T-helper 9 cell (primary cell): ENCODE measurements at places on chromosomes 3 and 15.

GRCh38 chr15:91128016-91128415 lies 28.0 kb downstream of the SV2B start:
- DNase-seq = no peak

DNA sequence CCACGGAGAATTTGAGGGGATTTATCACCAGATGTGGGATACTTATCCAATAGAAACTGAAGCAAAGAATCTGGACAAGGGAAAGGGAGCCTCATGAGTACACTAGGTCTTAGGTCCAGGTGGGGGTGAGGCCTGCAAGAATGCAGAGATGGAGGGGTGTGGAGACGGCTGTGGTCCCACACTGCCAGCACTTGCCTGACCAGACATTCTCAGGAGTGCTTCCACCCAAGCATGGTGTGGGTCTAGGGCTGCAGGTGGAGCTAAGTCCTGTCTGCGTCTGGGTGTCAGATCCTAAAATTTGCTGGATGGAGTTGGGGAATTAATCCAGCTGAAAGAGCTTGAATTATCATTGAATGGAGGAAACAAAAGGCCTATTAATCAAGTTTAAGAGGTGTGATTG lies 14.4 kb downstream of the PML start:
- DNase-seq = no peak

DNA sequence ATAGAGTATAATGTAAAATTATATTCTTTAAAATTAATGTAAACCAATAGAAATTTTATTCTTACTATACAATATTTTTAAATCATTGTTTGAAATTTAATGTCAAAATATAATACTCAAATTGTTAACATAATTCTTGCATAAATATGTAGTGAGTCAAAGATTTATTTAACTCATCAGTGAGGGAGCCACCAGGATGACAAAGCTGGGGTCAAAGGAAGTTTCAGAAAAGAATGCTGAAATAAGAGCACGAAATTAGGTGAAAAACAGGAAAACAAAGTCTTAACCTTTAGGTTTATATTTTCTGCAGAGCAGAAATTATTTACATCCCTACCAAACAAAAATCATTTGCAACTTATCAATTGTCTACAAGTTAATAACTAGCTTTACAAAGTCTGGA lies 74.1 kb downstream of the DIPK2A start:
- DNase-seq = no peak

DNA sequence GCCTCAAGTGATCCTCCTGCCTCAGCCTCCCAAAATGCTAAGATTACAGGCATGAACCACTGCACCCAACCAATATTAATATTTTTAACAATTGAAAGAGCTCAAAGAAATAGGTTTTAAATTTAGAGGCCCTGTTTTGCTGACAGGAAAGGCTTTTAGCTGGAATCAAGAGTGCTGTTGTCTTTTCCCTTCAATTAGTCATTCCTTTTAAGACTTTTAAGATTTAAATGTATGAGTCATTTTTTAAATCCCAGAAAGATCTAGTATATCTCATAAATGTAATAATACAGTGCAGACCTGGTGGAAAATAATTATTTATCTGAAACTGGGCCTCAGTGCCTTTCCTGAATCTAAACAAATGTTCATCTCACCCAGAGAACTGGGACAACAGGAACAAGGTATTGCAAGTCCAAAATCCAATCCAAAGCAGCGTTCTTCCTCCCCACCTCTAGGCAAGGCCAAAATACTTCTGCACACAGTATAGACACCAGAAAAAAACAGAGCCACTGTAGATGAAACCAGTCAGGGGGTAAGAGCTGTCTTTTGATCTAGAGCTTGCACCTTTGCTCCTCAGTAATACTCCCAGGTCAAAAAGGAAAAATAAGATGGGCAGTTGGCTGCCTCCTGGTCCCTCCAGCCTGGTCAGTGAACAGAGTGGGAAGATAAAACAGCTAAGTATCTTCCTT lies 14.4 kb downstream of the AGTR1 start:
- no peak for DNase-seq

GRCh38 chr3:102529452-102529851 lies 94.6 kb downstream of the ZPLD1 start:
- DNase-seq = no peak

GRCh38 chr3:15330031-15330596 lies 2.3 kb downstream of the SH3BP5 start:
- no peak for DNase-seq

GRCh38 chr15:68578980-68579935 lies at the start of gene CORO2B:
TSS of gene CORO2B (plus strand) at chr15:68578993. CDS start at chr15:68579263, 270 bp downstream.
- DNase-seq = no peak

GRCh38 chr3:16460886-16461285 lies 52.6 kb downstream of the RFTN1 start:
- no peak for DNase-seq

- DNase-seq = peak; percentile 28
Measured at GRCh38 chr3:9732080-9732739, 675 bp downstream of the BRPF1 start.

- no peak for DNase-seq
Measured at GRCh38 chr3:124821356-124821755, 65.8 kb downstream of the ITGB5 start.

DNA sequence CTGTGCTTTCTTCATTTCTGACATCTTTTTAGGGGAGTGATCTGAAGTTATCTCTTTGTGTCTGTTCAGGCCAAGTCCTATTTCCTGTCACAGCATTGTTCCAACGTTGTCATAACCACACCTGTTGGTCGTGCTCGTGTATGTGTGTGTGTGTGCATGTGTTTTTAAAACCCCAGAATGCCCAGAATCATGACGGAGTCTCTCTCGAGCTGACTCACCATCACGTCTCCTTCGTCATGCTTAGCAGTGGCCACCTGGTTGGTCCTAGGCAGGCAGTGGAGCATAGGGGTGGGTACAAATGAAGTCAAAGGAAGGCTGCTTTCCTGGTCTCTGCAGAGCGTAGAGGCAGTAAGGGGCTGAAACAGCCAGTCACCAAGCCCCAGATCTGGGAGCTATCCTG lies 126.8 kb upstream of the ABHD17C start:
- DNase-seq = no peak

- DNase-seq = no peak
Measured at GRCh38 chr3:134449277-134449676, 36.5 kb downstream of the ANAPC13 start.

DNA sequence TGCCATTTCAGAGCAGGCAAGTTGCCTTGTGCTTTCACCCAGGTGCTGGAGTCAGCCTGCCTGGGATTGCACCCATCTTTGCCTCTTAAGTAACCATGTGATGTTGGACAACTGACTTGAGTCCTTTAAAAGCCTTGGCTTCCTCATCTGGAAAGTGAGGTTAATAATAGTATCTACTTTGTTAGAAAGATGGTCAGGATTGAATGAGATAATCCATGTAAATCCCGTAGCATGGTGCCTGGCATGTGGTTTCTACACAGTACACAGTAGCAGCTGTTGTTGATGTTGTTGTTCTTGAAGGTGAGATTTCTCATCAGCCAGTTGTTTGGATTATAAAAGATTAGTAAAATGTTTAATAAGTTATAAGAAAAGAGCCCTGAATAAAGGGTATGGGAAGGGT lies 48.8 kb downstream of the PSMD6 start:
- no peak for DNase-seq

DNA sequence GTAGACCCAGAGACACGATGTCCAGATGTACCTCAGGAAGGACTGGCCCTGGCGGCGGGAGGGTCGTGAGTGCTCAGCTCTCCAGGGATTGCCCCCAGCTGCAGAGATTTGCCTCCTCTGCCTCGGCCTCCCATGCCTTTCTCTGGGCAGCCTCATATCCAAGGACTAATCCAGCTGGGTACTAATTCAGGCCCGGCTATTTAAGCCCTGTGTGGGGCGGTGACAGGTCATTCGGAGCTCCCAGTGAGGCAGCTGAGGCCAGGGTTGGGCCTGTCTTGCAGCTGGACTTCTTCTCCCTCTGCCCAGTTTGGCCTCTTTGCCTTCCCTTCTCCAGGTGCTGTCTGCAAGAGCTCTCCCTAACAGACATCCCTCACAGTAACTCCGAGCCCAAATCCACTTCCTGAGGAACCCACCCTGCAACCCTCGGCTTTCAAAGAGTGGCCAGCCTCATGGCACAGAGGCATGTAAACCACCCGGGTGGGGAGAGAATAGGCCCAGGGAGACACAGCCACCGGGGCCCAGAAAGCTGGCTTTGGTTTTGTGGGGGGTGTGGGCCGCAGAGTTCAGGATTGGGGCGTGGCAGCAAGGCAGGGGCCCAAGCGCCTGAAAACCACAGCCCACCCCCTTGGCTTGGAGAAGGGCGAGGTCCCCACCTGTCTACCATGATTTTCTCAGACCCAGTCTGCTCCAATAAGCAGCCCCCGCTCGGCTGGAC lies 85.8 kb downstream of the PPCDC start:
- DNase-seq = no peak
